Fibroblast of gingiva (primary cell): ENCODE measurements at places on chromosomes 4 and X.
A peak's percentile ranks its signal among the peaks of the same experiment; 100 is the strongest.

DNA sequence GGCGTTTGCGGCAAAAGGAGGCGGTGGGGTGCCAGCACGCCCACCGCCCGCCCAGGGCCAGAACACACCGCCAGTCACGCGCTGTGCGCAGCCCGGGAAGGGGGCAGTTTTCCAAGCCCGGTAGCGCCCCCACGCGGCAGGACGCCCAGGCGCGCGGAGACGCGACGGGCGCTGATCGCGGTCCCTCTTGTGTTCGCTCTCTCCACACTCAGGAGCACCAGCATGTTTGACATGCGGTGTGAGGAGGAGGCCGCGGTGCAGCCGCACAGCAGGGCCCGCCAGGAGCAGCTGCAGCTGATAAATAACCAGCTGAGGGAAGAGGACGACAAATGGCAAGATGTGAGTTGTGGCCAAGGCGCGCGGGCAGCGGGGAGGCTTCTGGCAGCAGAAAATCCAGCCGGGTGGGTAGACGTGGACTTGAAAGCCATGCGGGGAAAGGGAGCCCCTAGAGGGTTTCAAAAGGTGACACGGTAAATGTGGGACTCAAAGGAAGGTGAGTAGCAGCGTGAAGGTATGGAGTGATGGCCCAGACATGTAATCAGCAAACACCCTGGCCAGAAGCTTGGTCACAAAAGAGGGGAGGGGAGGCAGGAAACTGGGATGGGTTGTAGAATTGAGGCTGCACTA, 104.1 kb downstream of the PHOX2B start:
- DNase-seq: peak; percentile 3

DNA sequence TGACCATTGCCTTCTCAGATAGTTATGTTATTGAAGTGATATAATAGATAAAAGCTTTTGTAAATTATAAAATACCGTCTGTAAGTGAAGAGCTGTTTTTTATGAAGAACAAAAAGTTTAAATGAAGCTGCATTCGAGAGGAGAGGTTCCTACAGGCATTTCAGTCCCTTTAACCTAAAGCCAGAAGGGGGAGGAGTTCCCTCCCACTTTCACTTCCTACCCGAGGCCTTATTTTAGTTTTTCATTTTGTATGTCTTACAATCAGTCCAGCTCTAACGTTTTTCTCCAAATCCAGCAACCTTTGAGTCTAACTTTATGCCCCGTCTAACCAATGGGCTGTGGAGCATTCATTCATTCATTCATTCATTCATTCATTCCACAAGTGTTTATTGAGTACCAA, 16.5 kb upstream of the SOX3 start:
- no peak for DNase-seq

DNA sequence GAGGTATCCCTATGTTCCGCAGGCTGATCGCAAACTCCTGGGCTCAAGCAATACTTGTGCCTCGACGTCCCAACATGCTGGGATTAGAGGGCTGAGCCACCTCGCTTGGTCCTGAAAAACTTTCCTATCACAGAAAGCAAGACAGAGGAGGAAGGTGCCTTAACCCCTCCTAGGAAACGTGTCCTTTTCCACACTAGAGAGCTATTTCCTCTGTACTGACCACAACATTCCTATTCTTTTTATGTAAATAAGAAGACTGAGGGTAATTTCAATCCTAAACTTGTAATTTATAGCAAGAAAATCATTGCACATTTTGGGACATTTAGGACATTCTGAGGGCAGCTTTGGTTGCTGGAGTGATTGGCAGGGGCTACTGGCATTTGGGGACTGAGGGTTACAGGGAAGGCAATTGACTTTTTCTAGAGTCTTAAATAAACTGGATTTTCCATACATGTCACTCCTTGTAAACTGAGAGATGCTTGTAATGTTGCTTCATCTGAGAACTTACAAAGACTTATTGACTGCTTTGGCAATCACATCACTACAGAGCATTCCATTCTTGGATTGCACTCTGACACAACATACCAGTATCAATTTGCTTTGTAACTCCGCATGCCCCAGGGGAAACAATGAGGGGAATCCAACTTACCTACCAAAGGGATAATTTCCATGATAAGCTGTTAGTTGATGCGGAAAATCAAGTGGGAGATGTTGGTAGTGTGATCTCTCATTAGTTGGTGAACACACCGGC, 15.6 kb downstream of the XAGE3 start:
- peak; percentile 64 for DNase-seq

GRCh38 chrX:101287402-101287801, 3.7 kb downstream of the TAF7L start:
- peak; percentile 13 for DNase-seq

- no peak for DNase-seq
These were observed 435.6 kb downstream of the GPM6A start for GRCh38 chr4:175376287-175376977.

GRCh38 chr4:179478608-179479007, 2036.4 kb upstream of the AGA start:
- DNase-seq: no peak

DNA sequence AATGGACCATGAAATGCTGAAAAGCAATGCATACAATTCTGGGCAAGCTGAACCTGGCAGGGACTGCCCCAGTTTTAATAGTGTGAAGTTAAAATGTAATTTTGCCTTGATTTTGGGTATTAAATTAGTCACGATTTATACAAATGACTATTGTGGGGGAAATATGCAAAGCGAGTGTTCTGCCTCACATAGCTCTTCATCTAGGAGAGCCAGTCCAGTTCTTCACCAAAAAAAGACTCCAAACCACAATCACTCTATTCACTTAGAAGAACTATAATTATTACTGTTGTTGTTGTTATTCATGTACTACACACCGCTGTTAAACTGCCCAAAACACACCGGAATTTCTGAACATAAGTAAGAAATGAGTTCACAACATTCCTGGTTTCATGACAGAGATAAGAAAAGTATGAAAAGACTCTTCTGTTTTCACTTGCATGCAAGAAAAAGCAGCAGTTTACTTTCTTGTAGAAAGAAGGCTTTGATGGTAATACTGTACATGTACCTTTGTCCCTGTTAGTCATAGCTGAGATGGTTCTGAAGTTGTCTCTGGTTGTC, 101.9 kb downstream of the QRFPR start:
- DNase-seq: no peak

DNA sequence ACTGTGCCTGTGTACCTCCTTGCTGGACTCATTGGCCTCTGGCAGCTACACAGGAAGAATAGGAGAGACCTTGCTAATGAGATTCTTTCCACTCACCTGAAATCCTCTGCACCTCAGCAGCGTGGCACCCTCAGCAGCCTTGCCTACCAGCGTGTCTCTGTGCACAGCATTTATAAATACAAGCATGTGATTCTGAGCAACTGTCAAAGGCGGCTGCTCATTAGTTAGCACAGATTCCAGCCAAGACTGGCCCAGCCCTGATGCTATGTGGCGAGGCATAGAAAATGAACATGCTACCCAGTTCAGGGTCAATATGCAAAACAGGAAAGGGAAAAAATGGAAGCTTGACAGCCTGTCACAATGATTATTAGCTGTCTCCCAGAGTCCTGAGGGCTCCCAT, 298.0 kb downstream of the C4orf33 start:
- no peak for DNase-seq

DNA sequence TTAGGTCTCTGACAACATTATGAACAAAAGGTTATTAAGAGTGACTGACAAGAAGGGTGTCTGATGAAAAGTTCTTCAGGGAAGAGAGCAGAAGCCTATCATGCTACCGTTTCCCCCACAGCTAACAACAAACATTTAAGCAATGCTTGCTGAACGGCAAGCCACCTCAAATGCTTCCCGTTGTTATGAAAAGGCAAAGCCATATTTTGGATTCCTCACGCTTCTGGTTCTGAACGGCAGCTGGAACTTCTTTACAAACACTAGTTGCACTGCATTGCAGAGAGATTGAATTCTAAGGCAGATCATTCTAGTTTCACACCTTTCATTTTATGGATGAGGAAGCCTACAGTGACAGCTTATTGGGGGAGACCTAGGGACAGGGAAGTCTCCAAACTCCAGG, 48.6 kb upstream of the NAP1L5 start:
- no peak for DNase-seq

GRCh38 chr4:1011022-1011665, at the start of gene FGFRL1:
Gene FGFRL1 (plus strand): TSS chr4:1011626. CDS start chr4:1012486, 860 bp downstream.
- peak; percentile 87 for DNase-seq

DNA sequence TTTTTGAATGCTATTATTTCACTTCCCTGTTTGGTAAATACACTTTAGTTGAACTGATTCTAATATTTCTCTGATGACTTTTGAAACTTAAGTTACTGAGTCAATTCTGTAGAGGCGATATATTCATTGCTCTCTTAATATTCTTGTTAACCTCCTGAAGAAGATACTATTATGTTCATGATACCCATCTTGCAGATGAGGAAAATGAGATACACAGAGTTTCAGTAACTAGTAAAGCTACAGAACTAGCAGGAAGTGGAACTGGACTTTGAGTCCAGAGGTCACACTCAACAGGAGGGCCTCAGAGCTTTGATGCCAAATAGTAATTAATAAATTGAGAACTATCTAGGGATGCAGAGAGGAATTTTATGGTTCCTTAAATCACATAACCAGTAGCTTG, 70.0 kb downstream of the PCDH7 start:
- no peak for DNase-seq

DNA sequence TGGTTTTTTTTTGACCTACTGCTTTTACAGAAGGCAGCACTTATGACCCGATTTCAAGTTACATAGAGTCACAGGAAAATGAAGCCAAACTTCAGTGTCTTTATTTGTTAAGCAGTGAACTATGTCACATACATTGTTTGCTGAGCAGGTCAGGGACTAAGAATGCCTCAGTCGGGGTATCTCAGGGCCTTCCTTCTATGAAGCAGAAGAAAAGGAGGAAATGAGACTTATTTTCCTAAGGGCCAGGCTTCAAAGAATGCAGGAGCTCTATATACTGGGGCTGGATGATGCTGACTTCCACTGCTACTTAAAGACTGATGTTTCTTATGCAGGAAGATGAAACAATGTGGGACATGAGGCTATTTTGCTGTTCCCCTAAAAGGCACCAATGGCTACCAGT, 558.4 kb upstream of the IGFBP7 start:
- DNase-seq: no peak

DNA sequence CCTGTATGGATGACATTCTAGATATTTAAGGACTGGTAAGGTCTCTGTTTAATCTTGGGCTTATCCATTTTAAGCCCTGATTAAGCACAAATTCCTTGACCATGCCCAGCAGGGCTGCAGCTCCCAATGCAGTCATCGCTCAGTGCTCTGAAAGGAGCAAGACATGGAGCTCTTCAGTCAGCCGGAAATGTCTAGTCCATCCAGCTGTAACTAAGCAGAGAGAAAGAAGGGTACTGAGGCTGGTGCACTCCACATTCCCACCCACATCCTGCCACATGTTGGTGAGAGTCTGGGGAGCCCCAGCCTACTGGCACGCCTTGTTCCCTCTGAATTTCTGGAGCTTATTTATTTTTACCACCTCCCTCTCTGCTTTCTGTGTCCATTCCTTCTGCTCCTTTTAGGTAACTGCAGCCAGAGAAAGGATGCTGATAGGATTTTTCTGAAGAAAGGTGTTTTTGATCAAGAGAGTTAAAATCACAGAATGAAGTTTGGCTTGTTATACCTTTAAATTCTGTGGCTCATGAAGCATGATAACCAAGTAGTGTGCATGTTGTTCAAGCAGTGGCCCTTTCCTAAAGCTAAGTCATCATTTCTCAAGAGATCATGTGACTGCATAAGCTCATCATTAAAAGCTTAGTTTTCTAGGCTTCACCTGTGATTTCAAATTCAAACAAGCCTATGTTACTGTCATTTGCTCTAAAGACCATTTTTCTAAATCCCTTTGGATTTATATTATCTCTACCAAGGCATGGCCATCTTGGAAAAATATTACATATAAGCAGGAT, 74.0 kb downstream of the GALNT7 start:
- DNase-seq: no peak

GRCh38 chr4:163070023-163070422, 96.7 kb downstream of the NAF1 start:
- DNase-seq: no peak

DNA sequence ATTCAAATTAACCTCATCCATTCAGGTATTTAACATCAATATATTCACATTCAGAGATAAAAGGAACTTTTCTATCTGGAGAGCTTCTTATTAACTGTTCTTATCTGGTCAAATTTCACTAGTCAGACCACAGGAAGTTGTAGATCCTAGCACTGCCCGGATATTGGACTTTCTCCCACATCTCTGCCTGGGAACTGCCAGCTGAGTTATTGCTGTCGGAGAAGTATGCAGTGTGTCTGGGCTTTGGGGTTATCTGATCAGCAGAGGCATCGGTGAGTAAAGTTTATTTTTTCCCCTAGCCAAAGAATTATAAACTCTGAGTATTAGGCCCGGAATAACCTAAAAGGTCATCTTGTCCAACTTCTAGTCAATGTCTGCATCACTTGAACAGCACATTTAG, 45.1 kb downstream of the OR13H1 start:
- DNase-seq: no peak

DNA sequence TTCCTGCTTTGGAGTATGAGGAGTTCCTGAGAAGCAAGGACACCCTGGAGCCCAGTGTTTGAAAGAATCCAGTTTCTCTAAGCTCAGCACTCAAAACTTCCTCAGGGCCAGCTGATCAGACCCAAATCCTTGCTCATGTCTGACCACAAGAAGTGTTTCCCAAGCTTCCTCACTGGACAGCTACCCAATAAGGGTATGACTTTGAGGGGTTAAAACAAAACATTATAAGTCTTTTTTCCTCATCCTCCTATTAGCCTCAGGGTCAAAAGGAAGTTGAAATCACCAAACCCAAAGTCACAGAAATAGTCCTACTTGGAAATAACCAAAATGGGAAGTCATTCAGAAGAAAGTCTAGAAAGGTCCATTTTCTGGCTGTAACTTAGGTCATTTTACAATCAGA, 13.7 kb downstream of the ZBTB33 start:
- no peak for DNase-seq

- DNase-seq: no peak
These were observed 15.0 kb downstream of the RBMX2 start for GRCh38 chrX:130416785-130417184.

DNA sequence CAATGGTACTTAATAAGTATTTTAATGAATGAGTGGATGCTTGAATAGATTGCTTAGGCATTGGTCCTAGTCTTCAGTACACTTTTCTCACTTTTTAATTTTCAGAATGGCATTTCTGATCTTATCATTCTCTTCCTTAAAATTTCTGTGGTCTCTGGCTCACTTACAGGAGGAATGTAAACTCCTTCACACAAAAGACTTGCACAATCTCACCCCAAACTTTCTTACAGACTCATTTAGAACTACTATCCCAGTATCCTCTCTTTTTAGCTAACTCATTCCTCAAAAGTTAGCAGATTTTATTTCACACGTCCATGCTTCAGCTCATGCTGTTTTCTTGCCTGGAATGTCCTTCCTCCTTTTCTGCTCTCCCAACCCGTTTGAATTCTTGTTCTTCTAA, 350.1 kb downstream of the GRXCR1 start:
- DNase-seq: peak; percentile 3

- no peak for DNase-seq
These were observed 120.4 kb upstream of the SCML1 start for GRCh38 chrX:17616936-17617335.

GRCh38 chr4:19104176-19104575, 1082.6 kb upstream of the LCORL start:
- no peak for DNase-seq

- DNase-seq: no peak
These were observed 4.1 kb downstream of the SLIT2 start for GRCh38 chr4:20255823-20256222.

GRCh38 chrX:40009462-40009851, 88.3 kb downstream of the BCOR start:
- no peak for DNase-seq
